ENCODE measurements at places on chromosomes 16 and 17. TPM values are rescaled to one million over a fixed set of nuclear protein-coding genes. Genes with fewer than 3 reads are reported as not detected.
A peak's percentile ranks its signal among the peaks of the same experiment; 100 is the strongest.

DNA sequence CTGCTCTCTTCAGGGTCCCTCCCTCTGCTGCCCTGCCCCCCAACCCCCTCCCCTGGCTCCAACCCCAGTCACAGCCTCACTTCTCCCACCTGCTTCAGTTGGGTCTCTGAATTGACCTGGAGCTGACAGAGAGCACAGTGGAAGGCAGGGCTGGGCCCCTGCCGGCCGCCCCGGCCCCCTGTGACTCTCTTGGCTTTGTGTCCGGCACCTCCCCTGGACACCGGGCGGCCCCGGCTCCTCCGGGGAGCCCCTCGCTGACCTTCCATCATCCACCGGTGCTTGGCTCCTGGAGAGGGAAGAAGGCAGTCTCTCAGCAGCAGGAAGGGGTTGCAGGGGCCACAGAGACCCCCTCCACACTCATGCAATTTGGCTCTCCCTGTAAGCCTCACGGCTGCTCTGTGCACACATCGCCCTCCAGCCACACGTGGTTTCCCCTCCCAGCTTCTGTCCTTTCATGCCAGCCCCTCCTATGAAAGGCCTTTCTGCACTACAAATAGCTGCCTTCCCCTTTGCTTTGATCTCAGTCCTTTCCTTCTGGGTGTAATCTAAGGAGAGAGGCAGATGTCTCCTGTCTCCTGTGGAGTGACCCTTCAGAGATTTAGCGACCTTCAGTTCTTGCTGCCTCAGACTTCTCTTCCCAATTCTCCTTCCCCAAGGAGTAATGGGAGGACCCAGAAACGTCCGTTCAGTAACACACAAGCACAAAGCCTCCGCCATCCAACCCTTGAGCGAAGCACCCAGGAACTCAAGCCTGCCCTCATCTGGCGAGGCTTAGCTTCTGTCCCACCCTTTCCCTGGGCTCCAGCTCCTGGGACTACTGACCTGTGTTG is 8.3 kb downstream of the NKIRAS2 start:
- H3K27me3 ChIP-seq: no peaks in the 10 kb centered on the region
- no peak overlapping the region for H3K27ac ChIP-seq
- peak; percentile 92 for DNase-seq
- H3K4me1 ChIP-seq: peaks cover 5% of the 10 kb centered on the region

The CCDC154 gene
- total RNA-seq: not detected

DNA sequence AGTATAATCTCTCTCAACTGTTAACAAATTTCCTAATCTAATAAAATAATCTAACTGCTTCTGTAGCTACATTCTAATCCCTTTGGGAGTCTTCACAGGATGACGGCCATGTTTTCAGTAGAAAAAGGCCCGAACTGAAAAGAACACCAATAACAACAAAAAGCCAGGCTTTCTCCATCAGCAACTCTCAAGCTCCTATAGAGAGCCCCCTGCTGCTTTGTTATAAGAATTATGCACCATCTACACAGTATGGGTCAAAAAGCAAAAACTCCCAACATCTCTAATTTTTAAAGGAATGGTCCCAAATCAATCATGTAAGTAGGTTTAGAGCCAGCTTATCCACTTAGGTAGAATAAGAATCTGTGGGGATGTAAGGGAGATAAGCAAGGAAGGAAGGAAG is 163.6 kb upstream of the C17orf78 start:
- DNase-seq: no peak
- no peak overlapping the region for H3K4me3 ChIP-seq
- peaks cover 11% of the 10 kb centered on the region for H3K36me3 ChIP-seq
- no peak overlapping the region for H3K27ac ChIP-seq
- 0 out of 2 replicates have a peak, but pooled peaks cover 4% of the 10 kb centered on the region for H3K4me1 ChIP-seq

DNA sequence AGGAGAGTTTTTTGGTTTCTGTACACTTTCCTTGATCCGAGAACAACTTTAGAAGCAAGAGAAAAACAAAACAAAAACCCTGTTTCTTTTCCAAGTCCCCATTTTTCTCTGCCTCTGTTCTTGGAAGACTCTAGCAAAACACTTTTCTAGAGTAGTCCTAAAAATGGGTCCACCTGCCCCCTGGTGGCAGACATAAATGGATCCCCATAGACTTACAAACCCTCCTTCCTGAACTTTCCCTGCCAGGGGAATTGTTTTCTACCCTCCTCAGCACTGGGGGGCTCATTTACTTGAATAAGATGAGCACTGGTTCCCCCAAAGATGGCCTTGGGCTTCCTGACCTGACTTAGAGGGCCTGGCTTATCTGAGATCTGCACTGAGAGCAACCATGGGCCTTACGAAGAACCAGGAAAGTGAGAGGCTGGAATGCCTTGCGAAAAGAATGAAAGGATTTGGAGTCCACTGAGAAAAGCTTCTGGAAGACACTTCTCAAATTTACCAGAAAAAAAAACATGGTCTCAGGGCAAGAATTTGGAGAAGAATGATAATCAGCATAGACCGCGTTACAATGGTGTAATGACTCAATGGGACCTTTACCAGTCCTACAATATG is 48.0 kb upstream of the CDYL2 start:
- H3K4me3 ChIP-seq: no peak overlapping the region
- no peaks in the 10 kb centered on the region for H3K27me3 ChIP-seq
- no peaks in the 10 kb centered on the region for H3K36me3 ChIP-seq
- H3K27ac ChIP-seq: no peak overlapping the region

DNA sequence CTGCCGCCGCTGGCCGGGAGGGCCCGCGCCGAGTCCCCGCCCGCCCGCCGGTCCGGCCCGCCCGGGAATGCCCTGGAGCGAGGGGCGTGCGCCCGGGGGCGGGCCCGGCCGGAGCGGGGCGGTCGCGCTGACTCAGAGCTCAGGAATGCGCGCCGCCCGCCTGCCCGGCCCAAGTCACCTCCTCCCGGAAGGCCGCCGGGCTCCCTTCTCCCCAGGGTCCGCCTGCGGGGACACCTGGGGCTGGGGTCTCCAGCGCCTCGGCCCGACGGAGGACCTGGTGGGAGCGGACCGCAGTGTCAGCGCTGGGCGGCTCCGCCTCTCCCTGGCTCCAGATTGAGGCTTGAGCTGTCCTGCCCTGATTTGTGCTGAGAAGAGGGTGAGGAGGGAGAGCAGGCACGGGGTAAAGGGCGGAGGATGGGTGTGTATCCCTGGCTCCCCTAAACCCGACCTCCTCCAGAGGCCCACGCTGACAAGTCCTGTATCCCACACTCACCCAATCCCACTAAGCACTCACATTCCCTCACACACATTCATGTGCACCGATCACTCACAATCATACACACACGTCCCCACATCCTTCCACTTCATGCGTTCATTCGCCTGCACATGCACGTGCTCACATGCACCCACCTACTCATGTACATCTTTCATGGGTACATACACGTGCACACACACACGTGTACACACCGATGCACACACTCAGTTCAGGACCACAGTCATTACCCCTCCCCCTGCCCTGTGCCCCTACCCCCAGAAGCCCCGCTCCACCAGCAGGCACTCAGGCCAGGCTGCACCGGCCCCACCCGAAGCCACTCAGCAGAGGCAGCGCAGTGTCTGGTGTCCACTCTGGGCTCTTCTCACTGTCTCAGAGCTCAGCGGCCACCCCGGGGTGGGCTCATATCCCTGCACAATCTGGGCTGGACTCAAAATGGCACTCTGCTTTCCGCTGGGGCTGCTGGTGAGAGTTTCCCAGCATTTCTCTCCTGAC is at the start of gene RHBDF1:
RHBDF1 (minus strand) TSS at position 71 of the 988 bp plus-strand sequence. CDS start 7,616 bp downstream, outside the sequence.
- peaks cover 45% of the 10 kb centered on the region for H3K4me1 ChIP-seq
- H3K4me3 ChIP-seq: peak within 1 kb of the TSS; percentile 76
- peak; percentile 83 for DNase-seq
- no peaks in the 10 kb centered on the region for H3K27me3 ChIP-seq

The CACNG3 gene
- total RNA-seq: 0.12 TPM

GRCh38 chr17:13480877-13481276 is 120.9 kb downstream of the HS3ST3A1 start:
- peak; percentile 11 for DNase-seq
- no peaks in the 10 kb centered on the region for H3K4me1 ChIP-seq
- H3K27ac ChIP-seq: no peak overlapping the region

The GNG13 gene
- total RNA-seq: not detected

GRCh38 chr17:38421871-38422827 is 6.1 kb upstream of the ARHGAP23 start:
- H3K36me3 ChIP-seq: no peaks in the 10 kb centered on the region
- peaks cover 19% of the 10 kb centered on the region for H3K27me3 ChIP-seq
- H3K4me1 ChIP-seq: peaks cover 74% of the 10 kb centered on the region
- peak overlapping the region; percentile 58 for H3K27ac ChIP-seq
- H3K4me3 ChIP-seq: peak overlapping the region; percentile 70

- H3K36me3 ChIP-seq: peaks cover 13% of the 10 kb centered on the region
- peaks cover 5% of the 10 kb centered on the region for H3K27me3 ChIP-seq
- H3K4me1 ChIP-seq: peaks cover 23% of the 10 kb centered on the region
- peak; percentile 94 for DNase-seq
- no peak overlapping the region for H3K27ac ChIP-seq
- H3K4me3 ChIP-seq: peak overlapping the region; percentile 98
Measured at GRCh38 chr17:65556014-65556909, 5.2 kb downstream of the AXIN2 start.

DNA sequence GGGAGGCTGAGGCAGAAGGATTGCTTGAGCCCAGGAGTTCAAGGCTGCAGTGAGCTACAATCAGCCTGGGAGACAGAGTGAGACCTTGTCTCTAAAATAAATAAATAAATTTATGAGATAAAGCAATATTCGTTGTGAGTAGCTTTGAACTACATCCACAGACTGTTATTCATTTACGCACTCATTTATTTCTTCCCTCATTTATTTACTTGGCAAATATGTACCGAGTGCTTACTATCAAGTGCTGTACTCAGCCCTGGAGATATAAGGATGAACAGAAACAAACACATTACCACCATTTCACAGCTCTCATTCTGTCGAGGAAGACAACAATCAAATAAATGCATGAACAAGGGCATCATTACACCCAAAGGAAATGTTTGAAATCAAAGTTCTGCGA is 24.7 kb upstream of the UMOD start:
- no peaks in the 10 kb centered on the region for H3K4me1 ChIP-seq
- no peak overlapping the region for H3K4me3 ChIP-seq
- DNase-seq: no peak
- H3K27me3 ChIP-seq: no peaks in the 10 kb centered on the region
- H3K36me3 ChIP-seq: no peaks in the 10 kb centered on the region

- no peaks in the 10 kb centered on the region for H3K4me1 ChIP-seq
- DNase-seq: no peak
- H3K4me3 ChIP-seq: no peak overlapping the region
- no peak overlapping the region for H3K27ac ChIP-seq
Measured at GRCh38 chr17:61144137-61144536, 255.5 kb upstream of the TBX2 start.

GRCh38 chr17:75733471-75733870 is 12.2 kb downstream of the ITGB4 start:
- no peaks in the 10 kb centered on the region for H3K36me3 ChIP-seq
- no peaks in the 10 kb centered on the region for H3K27me3 ChIP-seq
- no peaks in the 10 kb centered on the region for H3K4me1 ChIP-seq

The ARL5C gene
- not detected for total RNA-seq

GRCh38 chr16:81174644-81175324 is 63.7 kb upstream of the BCO1 start:
- H3K4me1 ChIP-seq: no peaks in the 10 kb centered on the region
- no peaks in the 10 kb centered on the region for H3K27me3 ChIP-seq
- no peaks in the 10 kb centered on the region for H3K36me3 ChIP-seq
- H3K4me3 ChIP-seq: no peak overlapping the region
- H3K27ac ChIP-seq: no peak overlapping the region
- no peak for DNase-seq

DNA sequence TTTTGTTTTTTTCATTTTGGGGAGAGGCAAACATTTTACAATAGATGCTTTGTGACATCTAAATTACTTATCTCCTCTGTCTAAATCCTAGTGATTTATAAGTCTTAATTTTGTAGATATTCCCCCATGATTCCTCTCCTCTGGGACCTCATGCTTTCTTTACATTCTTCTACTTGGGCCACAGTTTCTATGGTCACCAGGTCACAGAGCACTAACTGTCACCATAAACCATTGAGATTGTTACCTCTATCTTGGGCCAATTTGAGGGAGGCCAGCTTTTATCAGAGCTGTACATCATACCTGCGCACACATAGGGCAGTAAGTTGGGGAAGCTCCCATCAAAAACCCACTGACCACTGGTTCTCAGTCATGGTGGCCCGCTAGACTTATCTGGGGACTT is 582.1 kb upstream of the SALL1 start:
- H3K4me3 ChIP-seq: no peak overlapping the region
- no peaks in the 10 kb centered on the region for H3K27me3 ChIP-seq
- no peak for DNase-seq
- no peak overlapping the region for H3K27ac ChIP-seq

GRCh38 chr17:21213638-21214014 is 335 bp downstream of the TMEM11 start:
- no peaks in the 10 kb centered on the region for H3K27me3 ChIP-seq
- peak; percentile 68 for DNase-seq
- H3K36me3 ChIP-seq: peaks cover 6% of the 10 kb centered on the region
- peaks cover 21% of the 10 kb centered on the region for H3K4me1 ChIP-seq

DNA sequence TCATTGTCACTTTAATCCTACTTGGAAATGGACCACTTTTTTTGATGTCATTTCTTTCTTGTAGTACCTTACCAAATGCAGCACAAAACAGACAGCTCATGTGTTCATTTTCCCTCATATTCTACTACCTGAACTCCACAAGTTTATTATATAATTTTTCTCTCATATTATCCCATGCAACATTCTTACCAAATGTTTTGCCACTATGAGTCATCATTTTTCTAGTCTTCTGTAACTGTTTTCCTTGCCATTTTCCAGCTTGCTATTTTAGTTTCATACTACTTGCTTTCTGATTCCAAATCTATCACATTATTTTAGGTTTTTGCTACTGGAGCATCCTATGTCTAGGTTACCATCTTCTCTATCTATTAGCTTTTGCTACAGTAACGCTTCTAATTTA is 332.7 kb downstream of the ZFHX3 start:
- no peaks in the 10 kb centered on the region for H3K4me1 ChIP-seq
- peaks cover 7% of the 10 kb centered on the region for H3K36me3 ChIP-seq
- no peak overlapping the region for H3K4me3 ChIP-seq
- no peak overlapping the region for H3K27ac ChIP-seq

GRCh38 chr17:67633751-67634211 is 84.0 kb upstream of the NOL11 start:
- H3K36me3 ChIP-seq: peaks cover 3% of the 10 kb centered on the region
- DNase-seq: no peak
- H3K4me1 ChIP-seq: peaks cover 5% of the 10 kb centered on the region
- H3K27ac ChIP-seq: no peak overlapping the region
- no peaks in the 10 kb centered on the region for H3K27me3 ChIP-seq
- no peak overlapping the region for H3K4me3 ChIP-seq

DNA sequence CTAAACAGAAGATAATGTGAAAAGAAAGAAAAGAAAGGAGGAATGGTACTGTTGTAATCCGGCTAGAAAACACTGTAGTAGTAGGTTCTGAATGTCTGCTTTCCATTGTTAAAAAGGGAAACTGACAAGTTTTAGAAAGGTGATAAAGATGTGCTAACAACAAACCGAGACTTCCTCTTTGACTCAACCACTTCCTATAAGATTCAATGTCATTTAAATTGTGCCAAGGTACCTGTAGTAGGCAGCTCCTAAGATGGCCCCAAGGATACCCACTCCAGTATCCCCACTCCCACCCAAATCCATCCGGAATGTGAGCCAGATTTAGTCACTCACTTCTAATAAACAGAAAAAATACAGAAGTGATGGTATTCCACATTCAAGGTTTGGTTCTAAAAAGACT is 31.2 kb downstream of the XYLT1 start:
- no peak overlapping the region for H3K4me3 ChIP-seq
- no peak for DNase-seq
- H3K27me3 ChIP-seq: no peaks in the 10 kb centered on the region
- H3K36me3 ChIP-seq: no peaks in the 10 kb centered on the region
- H3K4me1 ChIP-seq: peaks cover 8% of the 10 kb centered on the region
- H3K27ac ChIP-seq: no peak overlapping the region

The BRIP1 gene
- total RNA-seq: 24.2 TPM

The SF3B3 gene
- 316 TPM for total RNA-seq

- H3K36me3 ChIP-seq: no peaks in the 10 kb centered on the region
- H3K4me1 ChIP-seq: no peaks in the 10 kb centered on the region
- DNase-seq: no peak
- H3K27me3 ChIP-seq: no peaks in the 10 kb centered on the region
- H3K27ac ChIP-seq: no peak overlapping the region
Measured at GRCh38 chr17:60169921-60170817, 20.4 kb downstream of the CA4 start.

Measured in GM23338 (cell line).